ENCODE measurements at places on chromosomes 4 and X.

DNA sequence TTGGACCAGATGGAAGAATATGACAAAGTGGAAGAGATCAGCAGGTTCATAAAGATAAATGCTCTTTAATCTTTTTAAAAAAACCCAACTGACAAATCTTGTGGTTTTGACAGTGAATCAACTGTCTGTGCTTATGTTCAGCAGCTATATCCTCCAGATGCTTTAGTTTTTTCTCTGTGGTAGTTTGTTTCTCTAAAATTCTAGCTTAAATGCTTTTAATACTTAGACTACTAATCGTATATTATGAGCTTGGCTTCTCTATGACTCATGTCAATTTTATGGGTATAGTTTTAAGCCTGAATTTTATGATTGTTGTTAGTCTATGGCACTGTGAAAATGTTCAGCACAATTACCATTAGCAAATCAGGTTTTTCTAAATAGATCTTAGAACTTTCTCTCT lies 12.9 kb downstream of the HHIP start:
- no peak for DNase-seq

- DNase-seq: no peak
Observed at GRCh38 chr4:165369522-165369921, 9.3 kb upstream of the CPE start.

DNA sequence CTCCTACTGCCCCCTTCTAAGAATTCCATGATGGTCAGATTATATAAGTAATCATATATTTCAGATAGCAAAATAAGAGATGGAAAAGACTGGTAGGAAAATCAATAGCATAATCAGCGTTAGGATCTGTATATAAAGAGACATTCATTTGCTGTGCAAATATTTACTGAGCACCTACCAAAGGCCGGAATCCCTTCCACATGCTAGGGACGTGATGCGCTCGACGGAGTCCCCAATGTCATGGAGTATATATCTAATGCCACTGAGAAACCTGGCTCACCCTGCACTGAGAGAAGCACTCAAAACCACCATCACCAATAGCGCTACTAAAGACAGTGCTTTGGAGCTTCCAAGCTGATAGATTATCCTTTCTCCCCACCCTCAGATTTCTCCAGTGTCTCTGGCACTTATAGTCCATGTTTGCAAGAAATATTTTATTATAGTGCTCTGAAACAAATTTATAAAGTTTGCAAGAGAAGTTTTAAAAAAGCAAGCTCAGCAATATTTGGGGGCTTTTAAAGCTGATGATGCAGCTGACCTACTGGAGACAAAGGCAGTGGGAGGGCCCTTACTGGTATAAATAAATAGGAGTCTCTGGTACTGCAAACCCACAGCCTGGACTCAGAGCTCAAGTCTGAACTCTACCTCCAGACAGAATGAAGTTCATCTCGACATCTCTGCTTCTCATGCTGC lies at the start of gene CXCL13:
TSS of gene CXCL13 (plus strand) at position 611 of the 693 bp plus-strand sequence. CDS start at position 657, 46 bp downstream.
- DNase-seq: no peak

DNA sequence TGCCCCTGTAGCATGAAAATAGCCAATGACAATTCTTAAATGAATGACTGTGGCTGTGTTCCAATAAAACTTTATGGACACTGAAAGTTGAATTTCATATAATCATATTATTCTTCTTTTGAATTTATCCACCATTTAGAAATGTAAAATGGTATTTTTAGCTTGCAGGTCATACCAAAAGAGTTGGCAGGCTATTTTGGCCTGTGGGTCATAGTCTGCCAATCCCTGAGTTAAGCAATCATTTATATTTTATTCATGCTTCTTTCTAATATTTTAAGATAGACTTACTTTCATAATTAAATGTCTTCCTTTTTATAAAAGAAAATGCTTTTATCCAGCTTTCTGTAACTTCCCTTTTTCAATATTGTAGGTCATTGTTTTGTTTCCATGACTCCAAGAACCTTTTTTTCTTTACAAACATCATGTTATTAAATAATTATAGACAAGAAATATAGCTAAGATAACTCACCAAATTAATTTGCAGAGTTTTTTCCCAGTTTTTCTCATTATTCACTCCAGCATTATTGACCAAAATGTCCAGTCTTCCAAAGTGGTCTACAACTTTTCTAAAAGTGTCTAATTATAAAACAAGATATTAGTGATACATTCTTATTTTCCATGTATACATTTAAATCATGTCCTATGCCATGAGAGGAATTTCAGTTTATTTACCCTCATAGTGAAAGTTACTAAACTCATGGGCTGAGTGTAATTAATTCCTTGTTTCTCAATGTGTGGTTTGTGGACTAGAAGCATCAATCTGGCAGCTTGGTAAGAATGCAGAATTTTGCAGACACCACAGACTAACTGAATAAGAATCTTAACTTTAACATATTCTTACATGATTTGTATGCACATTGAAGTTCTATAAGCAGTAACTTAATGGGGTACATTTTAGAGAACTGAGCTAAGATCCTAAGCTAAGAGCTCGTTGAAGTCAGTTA lies 4.5 kb downstream of the HPGD start:
- DNase-seq: no peak

GRCh38 chr4:61461956-61462355 lies 261.8 kb downstream of the ADGRL3 start:
- no peak for DNase-seq

DNA sequence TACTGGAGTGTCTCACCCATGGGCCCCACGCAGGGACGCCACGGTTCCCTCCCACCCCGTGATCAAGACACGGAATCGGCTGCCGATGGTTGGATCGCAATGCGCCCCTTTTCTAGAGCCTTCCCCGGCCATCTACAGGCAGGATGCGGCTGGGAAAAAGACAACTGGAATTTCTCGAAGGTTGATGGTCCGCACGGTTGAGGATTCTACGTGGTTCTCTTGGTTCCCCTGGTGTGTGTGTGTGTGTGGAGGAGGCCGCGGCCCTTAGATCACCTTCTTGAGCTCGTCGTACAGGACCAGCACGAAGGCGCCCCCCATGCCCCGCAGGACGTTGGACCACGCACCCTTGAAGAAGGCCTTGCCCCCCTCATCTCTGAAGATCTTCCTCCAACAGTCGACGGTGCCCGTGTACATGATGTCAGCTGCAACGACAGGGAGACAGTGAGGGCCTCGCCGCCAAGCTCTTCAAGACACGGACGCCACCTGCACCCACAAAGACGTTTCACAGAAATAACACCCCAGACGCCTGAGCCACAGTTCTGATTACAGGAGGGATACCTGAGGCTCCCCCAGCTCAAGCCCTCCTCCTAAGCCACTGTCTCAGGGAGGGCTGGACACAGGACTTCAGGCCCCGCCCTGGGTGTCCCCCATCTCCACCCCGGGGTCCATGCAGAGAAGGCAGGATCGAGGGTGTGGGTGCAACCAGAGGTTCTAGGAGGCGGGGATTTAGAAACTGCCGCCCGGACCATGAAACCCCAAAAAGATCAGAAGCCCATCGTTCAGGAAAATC lies 5.4 kb downstream of the SLC25A6 start:
- no peak for DNase-seq

- no peak for DNase-seq
Observed at GRCh38 chr4:36277533-36277932, 3.9 kb upstream of the DTHD1 start.

- no peak for DNase-seq
Observed at GRCh38 chr4:654871-655463, 19.1 kb downstream of the ATP5ME start.

DNA sequence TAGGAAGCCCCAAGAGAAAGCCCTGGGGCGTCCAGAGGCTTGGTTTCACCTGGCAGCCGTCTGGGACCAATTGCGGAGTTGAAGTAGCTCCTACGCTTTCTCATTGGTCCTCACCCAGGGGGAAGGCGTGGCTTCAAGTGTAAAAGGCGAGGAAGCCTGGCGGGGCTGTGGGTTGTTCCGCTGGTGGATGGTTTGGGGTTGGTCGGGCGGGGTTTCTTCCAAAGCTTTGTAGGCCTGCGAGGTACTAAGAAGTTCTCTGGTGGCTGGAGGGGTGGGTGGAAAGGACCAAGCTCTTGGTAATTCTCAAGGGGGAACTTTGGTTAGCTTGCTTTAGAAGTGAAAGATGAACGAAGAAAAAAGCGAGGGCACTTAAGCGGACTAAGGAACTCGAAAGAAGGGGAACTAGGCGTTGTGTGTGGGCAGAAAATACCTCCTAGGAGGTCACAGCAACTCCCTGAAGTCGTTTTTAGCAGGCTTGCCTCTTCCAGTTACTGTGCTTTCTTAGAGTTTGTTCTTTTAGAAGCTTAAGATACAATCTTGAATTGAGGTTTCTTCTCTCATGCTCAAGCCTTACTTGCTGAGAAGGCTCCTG lies 36.6 kb downstream of the CCNG2 start:
- peak; percentile 94 for DNase-seq

- DNase-seq: no peak
Observed at GRCh38 chr4:148955564-148956297, 513.5 kb upstream of the NR3C2 start.

DNA sequence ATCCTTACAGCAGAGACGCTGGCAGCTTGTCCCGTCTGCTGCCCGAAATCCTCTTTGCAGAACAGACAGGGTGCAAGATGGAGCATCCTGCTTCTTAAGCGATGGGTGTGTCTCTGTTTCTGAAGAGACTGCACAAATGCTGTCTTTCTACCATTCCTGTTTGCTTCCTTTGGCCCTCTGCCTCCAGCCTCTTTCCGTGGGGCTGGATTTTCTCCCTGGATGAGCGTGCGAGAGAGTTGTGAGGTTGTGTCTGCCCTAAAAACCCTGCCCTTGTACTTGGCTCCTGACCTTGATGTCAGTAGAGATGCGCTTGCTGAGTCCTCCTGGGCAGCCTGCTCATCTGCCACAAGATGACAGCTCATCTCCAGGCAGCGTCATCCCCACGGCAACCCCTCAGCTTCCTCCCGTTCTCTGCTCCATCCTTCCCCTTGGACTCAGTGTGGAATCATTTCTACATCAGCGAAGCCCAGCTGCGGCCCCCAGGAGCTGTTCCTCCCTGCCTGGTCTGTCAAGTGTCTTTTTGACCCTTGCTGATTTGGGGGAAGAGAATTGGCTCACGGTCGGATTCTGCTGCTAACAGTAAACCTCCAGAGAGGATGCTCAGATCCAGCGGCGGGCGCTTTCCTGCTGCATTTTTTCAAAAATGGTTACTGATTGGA lies 246.2 kb downstream of the ASMT start:
- no peak for DNase-seq

DNA sequence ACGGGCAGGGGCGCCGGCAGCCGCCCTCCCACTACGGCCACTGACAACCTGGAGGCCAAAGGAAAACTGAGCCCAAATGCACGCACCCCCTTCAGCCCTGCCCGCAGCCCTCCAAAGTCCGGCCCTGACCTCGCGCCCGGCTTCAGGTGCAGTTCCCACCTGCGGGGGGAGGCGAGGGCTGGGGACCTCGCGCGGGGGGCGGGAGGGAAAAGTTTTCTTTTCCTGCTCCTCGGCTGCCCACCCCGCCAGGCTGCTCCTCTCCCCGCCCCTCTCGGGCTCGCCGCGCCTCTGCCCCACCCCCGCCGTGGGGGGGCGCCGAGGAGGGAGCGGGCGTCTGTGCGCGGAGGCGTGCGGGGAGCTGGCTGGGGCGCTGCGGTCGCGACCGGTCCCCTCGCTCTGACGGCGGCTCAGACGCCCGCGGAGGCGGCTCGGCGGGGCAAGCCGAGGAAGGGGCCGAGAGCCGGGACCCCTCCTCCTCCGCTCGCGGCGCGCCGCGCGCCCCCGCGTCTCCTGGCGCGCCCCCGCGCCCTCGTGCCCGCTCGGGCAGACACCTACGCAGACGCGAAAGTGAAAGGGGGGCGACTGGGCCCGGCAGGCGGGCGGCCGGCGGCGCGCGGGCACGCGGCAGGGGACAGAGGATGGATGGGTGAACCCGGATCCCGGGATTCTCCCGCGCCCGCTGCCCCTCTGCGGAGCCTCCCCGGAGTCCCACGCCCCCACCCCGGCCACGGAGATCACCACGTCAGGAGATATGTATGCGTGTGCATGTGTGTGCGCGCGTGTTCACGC lies 3.1 kb upstream of the NR3C2 start:
- DNase-seq: no peak

DNA sequence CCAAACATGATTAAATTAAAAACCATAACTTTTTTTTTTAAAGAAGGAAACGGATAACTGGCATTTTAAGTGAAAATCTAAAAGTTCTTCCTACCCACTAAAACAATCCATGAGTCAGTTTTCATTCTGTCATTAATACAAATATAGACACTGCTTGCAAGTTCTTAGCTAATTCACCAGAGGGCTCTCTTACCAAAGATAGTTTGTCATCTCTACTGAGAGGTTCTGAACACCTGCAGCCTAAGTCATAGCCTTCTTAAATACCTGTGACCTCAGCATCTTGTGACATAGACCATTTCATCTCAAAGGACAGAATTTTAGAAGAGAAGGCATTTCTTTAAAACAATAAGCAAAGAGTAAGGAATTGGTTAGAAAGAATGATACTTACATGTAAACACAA lies 65.3 kb upstream of the FAM120C start:
- DNase-seq: peak; percentile 44

- DNase-seq: no peak
Observed at GRCh38 chr4:73388887-73389286, 15.2 kb upstream of the ALB start.

- no peak for DNase-seq
Observed at GRCh38 chr4:94695384-94695783, 62.4 kb upstream of the BMPR1B start.

- DNase-seq: no peak
Observed at GRCh38 chrX:44058339-44058738, 85.1 kb upstream of the NDP start.

DNA sequence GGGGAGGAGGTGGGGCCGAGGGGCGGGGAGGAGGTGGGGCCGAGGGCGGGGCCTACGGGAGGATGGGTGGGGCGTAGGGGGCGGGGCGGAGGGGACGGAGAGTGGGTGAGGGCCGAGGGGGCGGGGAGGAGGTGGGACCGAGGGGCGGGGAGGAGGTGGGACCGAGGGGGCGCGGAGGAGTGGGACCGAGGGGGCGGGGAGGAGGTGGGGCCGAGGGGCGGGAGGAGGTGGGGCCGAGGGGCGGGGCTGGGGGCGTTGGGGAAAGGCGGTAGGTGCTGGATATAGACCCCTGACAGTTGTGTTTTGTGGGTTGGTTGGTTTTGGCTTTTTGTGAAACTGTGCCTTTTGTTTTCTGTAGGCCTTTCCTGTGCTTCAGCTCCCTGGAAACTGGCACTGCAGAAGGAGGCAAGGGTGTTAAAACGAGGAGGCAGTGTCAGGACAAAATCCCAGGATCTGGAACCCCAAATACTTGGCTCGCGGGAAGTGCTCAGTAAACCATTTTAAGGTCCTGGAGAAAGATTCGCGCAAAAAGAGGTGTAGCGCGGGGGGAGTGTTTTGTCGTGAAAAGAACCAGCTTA lies 580 bp upstream of the MMGT1 start:
- DNase-seq: peak; percentile 47

DNA sequence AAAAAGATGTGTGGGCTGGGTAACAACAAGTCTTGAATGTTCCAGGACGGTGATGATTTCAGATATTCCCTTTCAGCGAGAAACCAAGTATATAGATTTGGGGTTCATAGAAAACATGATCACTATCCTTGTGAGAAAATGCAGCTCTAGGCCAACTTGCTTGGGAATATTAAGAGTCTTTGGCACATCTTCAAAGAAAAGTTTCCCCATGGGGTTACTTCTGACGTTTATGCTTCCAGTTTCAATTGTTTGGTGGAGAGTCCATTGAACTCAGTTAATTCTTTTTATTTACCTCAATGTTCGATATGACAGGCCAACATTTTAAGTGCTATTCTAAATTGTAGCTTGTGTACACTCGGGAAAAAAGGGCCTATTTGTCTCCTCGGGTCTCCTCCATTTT lies 126.7 kb downstream of the NHS start:
- DNase-seq: no peak

- DNase-seq: no peak
Observed at GRCh38 chrX:19545651-19546050, 30.3 kb upstream of the MAP3K15 start.

- DNase-seq: no peak
Observed at GRCh38 chr4:82614838-82615449, 53.2 kb upstream of the TMEM150C start.

- DNase-seq: peak; percentile 55
Observed at GRCh38 chrX:13506574-13506973, 62.8 kb upstream of the EGFL6 start.

Measured in NAMALWA (cell line).